ENCODE measurements at places on chromosomes 5 and 9.

GRCh38 chr5:72523960-72524582 is 16.9 kb upstream of the ZNF366 start:
- DNase-seq: peak; percentile 10

- no peak for DNase-seq
These were observed 45.9 kb upstream of the ITGA2 start for GRCh38 chr5:52943285-52943684.

DNA sequence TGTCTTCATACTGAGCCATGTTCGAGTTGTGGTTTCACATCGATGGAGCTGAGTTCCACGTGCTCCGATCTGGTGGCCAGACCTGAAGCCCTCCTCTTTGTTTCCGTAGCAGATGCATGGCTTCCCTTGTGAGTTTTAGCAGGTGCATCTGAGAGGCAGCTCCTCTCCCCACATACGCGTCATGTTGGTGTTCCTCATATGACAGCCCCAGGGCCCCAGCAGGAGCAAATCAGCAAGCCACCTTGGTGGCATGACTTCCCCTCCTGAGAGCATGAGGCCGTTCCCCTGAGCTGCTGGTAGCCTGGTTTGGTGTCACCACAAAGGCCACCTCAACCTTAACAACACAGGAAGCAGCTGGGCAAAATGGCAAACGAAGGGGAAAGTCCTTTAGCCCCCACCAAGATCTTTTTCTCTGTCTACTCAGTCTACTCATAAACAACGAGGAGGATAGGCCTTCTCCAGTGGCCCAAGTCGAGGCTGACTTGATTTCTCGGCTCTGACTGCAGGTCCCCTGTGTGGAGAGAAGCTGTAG is 5.9 kb downstream of the CYFIP2 start:
- DNase-seq: peak; percentile 36

GRCh38 chr5:122727112-122727541 is 47.8 kb upstream of the SNX2 start:
- no peak for DNase-seq
